Activated CD4-positive, alpha-beta T cell treated with anti-CD3 and anti-CD28 coated beads, Interleukin-2, amount 10 ng/mL, durations not matched to agents 24 days and 14 days (primary cell): ENCODE measurements at places on chromosomes 13 and 19. TPM values are rescaled to one million over a fixed set of nuclear protein-coding genes. Genes with fewer than 3 reads are reported as not detected.

GRCh38 chr19:33161201-33161600 is 29.3 kb downstream of the WDR88 start:
- DNase-seq: no peak
- no peaks in the 10 kb centered on the region for H3K27me3 ChIP-seq
- peaks cover 4% of the 10 kb centered on the region for H3K36me3 ChIP-seq
- peak overlapping the region; percentile 95 for H3K27ac ChIP-seq

Gene CYP4F2
- total RNA-seq: not detected in 2 replicates

DNA sequence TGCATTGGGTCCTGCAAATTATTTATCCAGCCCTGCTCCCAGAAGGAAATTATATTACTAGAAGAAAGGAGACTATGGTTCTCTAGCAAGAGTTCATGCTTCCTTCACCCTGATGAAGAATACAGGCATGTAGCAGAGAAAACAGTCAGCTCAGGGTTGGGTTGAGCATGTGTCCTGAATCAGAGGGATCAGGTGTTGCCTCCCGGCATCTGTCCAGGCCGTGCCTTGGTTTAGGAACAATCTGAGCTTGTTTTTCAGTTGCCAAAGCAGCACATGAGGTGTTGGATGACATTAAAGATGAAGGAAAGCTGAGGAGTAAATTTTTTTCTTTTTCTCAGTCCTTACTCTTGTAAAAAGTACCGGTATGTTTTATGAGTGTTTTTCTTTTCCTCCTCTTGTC is 62.0 kb downstream of the KL start:
- peaks cover 9% of the 10 kb centered on the region for H3K4me1 ChIP-seq
- no peaks in the 10 kb centered on the region for H3K27me3 ChIP-seq
- no peak overlapping the region for H3K4me3 ChIP-seq
- DNase-seq: no peak
- peaks cover 5% of the 10 kb centered on the region for H3K36me3 ChIP-seq

GRCh38 chr13:48892053-48892687 is 83.5 kb upstream of the FNDC3A start:
- H3K27me3 ChIP-seq: no peaks in the 10 kb centered on the region
- DNase-seq: no peak
- peaks cover 19% of the 10 kb centered on the region for H3K4me1 ChIP-seq
- no peaks in the 10 kb centered on the region for H3K36me3 ChIP-seq
- peak overlapping the region; percentile 70 for H3K27ac ChIP-seq

DNA sequence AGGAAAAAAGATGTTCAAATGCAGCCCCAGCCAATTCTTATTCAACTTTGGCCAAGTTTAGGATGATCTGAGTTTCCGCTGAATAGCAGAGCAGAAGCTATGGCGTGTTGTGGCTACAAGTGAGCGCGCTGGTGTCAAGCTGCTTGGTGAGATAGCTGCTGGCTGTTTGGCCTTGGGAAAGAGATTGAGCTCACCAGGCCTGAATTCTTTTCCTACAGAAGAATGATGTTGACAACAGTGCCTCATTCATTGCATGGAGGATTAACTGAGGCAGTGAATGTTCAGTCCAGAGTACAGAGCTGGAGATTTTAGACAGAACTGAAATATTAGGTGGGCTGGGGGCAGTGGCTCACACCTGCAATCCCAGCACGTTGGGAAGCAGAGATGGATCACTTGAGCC is 31.5 kb upstream of the MAP3K10 start:
- H3K27ac ChIP-seq: no peak overlapping the region
- no peak overlapping the region for H3K4me3 ChIP-seq
- H3K4me1 ChIP-seq: peaks cover 8% of the 10 kb centered on the region
- no peaks in the 10 kb centered on the region for H3K36me3 ChIP-seq

Gene ZNF729
- total RNA-seq: not detected in 2 replicates

GRCh38 chr19:38072776-38073750 is 151.0 kb downstream of the DPF1 start:
- H3K4me3 ChIP-seq: no peak overlapping the region
- no peak for DNase-seq
- H3K36me3 ChIP-seq: no peaks in the 10 kb centered on the region
- H3K27me3 ChIP-seq: no peaks in the 10 kb centered on the region

Gene LRG1
- 0.24 and 0.40 TPM in 2 replicates for total RNA-seq

DNA sequence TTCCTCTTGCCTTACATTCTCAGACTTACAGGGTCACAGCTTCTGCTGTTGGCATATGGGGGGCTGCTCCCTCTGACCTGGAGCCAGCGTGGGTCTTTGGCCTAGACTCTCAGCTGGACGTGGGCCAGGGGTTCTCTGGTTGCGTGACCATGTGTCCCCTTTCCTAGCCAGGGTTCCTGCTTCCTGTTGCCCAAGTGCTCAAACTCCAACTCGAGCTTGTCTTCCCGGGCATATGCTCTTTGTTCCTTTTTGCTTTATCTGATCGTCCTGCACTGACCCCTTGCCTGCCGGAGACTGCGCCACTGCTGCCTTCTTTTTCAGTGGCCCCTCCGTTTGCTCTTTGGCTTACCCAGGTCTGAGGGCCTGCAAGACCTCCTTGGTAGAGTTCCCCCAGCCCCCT is 25.3 kb upstream of the GPR183 start:
- peaks cover 52% of the 10 kb centered on the region for H3K36me3 ChIP-seq
- H3K4me3 ChIP-seq: no peak overlapping the region
- H3K27ac ChIP-seq: no peak overlapping the region
- DNase-seq: no peak

GRCh38 chr13:41017159-41017558 is 2.0 kb downstream of the ELF1 start:
- peaks cover 49% of the 10 kb centered on the region for H3K4me1 ChIP-seq
- peak overlapping the region; percentile 95 for H3K4me3 ChIP-seq
- peak overlapping the region; percentile 95 for H3K27ac ChIP-seq
- H3K27me3 ChIP-seq: no peaks in the 10 kb centered on the region
- DNase-seq: peak; percentile 75
- H3K36me3 ChIP-seq: peaks cover 27% of the 10 kb centered on the region
